Esophagus mucosa (tissue), 1 donor: ENCODE measurements at places on chromosomes 5 and 9.

GRCh38 chr5:106875591-106876297, 795.0 kb downstream of the EFNA5 start:
- peak; percentile 28 for ATAC-seq

- ATAC-seq, result no peak
Observed at GRCh38 chr5:174101195-174101730, 55.8 kb downstream of the NSG2 start.

GRCh38 chr5:135158314-135158697, 124.3 kb upstream of the PITX1 start:
- no peak for ATAC-seq

DNA sequence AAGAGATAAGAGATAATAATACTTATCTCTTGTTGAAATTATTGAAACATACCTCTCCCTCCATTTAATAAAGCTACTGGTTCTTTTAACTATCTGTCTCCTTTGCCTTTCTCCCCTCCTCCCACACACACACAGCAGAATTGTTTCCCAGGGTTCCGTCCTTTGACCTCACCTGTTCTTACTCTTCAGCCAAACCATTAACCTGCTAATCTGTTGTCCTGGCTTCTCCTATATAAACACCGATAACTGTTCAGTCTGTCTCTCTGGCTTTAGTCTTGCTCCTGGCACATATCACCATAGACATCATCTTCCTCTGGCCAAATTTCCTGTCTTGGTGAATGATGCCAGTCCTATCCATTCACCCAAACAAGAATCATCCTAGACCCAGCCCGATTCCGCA, 7.7 kb downstream of the RHOBTB3 start:
- ATAC-seq, result no peak

DNA sequence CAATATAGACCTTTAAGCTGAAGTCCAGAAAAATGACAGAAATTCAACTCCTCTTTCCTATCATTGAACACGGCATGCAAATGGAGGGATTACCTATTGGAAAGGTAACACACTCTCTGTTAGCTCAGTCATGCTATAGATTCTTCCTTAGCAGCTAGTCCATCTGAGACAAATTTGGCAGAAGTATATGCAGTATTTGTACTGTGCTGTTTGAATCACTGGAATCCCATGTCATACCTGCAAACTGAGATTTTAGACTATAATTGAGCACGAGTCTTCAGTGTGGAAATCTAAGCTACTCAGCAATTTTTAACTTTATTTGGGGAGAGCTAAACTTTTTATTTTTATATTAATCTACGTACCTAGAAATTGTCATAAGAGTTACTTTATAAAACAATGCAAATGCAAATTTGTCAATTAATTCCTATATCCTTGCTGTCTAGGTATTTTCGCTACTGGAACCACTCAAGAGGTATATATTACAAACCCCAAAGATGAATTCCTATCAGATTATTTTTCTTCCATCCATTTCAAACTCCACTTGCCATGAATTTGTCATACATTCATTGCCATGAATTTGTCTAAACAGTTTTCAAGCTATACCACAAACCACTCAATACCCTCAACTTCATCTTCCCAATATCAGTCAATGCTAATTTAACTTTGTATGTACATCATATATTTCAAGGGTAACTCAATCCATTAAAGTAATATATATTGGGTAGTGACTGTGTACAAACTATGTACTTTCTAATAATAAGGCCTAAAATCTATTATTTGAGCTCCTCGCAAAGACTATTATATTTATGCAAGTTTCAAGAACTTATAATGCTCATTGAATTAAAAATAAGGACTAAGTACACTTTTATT, 224.8 kb downstream of the MEF2C start:
- ATAC-seq, result no peak

- peak; percentile 85 for ATAC-seq
Observed at GRCh38 chr9:88587182-88587581, 52.2 kb downstream of the NXNL2 start.

GRCh38 chr5:95655575-95655974, 9.0 kb downstream of the RFESD start:
- ATAC-seq, result no peak

DNA sequence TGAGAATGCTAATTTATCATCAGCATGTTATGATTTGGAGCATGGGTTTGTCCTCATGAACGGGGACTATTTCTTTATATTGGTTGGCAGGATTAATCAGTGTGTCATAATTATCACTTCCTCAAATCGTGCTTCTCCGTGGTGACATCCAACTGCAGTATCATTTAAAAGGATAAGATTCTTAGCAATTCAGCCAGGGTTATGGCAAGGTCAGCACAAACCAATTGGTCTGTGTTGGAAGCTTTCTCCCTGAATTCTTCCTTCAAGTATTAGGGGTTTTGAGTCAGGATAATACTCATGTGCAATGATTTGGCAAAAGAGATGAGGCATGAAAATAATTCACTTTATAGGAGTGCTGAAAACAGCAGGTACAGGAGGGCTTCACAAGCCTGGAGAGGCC, 5.5 kb upstream of the CAMLG start:
- ATAC-seq, result no peak

DNA sequence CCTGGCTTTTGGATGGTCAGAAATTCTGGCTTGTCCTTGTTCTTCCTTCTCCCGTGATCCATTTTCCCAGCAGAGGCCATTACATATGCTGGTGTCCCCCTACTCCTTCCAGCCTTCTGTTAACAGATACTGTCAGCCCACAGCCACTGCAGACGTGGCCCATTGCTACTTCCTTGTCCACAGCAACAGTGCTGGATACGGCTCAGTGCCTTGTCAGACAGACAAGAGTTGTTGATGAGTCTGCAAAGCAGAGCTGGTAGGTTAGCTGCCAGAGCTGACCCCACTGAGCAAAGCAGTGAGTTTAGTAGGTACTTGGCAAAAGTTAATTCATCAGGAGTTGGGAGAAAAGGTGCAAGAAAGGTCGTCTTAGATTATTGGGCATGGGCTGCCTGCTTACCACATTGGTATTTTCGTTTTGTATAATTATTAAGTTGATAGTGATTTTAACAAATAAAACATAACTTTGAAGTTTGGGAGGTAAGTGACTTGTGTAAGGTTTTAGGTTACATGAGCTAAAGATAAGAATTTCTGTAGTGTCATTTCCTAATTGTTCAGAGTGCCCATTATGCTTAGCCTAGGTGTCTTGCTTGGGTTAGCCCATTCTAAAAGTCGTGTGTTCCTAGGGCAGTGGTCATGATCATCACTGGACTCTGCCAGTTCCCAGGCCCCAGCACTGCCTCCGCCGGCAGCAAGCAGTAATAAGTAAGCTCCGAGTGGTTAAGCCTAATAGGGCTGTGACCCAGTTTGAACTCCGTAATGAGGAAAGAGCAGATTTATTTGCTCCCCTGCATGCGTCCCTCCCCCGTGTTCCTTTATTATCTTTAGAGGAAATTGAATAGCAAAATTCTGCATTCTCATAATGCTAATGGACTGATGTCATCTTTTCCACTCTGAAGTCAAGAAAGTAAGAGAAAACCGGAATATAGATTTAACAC, 292.0 kb downstream of the FANCC start:
- peak; percentile 36 for ATAC-seq

GRCh38 chr9:97271292-97271691, 36.2 kb upstream of the CCDC180 start:
- ATAC-seq, result no peak

GRCh38 chr5:162160401-162160800, 92.8 kb downstream of the GABRG2 start:
- no peak for ATAC-seq

- ATAC-seq, result no peak
Observed at GRCh38 chr5:72426019-72426418, 81.2 kb downstream of the ZNF366 start.
